ENCODE measurements at places on chromosomes 7 and 10.

- no peak for DNase-seq
Observed at GRCh38 chr7:64889686-64890162, 13.3 kb upstream of the ZNF273 start.

DNA sequence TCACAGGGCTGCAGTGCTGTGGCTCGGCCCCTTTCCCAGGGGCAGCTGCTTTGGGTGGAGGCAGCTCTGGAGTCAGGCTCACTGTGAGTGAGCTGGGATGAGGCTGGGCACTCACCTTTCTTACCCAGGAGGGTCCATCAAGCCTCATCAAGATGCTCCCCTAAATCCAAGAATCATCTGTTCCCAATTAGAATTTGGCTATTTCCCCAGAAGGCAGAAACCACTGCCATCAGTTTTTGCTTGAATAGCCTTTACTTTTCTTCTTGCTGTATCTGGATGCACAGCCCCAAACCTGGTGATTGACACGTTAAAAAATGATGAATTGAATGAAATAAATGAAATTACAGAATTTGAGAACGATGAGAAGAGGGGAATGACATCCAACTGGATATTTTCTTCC, 74.3 kb upstream of the LYZL1 start:
- DNase-seq, result no peak

GRCh38 chr10:21518641-21519396, 6.7 kb downstream of the SKIDA1 start:
- DNase-seq, result no peak

DNA sequence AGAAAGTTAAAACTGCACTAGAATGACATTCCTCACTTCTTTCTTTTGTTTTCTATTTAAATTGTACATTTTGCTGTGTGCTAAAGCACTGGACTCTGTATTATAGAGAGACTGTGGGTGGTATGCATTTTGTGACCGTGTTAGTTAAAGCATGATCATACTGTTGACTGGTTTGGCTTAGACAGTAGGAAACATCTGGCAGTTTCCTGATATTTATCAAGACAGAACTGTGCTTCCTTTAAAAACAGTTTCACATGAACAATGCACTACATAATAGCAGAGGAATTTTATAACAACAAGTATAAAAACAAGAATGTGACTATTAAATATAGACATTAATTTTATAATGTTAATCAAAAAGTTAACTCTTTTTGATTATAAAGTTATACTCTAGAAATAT, 23.1 kb downstream of the GNG11 start:
- no peak for DNase-seq

DNA sequence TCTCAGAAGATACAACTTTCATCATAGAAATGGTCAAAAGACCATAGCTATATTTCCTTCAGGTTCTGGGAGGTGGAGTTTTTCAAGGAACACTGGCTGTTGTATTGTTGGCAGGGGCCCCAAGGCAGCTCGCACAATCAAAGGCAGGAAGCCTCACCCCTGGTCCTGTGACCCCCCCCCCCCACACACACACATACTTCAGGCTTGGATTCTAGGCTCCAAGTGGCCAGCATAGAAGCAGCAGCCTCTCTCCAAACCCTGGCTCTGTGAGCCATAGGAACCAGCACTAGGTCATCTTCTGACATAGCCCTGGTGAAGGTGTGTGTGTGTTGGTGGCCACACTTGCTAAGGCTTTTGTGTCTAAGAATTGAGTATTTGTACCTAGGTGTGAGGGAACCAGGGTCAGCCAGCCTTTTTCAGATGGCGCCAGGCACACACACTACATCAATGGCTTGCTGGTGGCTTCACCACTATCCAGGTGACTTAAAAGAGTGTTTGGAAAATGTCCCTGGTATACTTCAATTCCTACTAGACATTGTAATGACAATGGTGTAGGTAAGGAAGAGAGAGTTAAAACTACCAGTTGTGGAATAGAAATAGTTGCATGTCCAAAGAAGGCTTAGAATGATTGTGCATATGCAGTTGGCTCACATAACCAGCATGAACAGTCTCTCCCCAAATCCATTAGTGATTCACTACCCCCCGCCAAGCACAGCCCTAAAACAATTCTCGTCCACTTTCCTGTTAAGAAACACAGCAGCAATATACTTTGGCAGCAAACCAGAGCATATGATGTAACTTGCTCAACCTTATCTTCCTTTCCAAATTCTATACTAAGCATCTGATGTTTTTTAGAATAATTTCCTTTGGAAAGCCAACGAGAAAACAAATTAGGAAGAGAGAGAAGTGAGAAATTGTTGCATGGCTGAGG, 91.3 kb downstream of the AVL9 start:
- DNase-seq, result no peak

DNA sequence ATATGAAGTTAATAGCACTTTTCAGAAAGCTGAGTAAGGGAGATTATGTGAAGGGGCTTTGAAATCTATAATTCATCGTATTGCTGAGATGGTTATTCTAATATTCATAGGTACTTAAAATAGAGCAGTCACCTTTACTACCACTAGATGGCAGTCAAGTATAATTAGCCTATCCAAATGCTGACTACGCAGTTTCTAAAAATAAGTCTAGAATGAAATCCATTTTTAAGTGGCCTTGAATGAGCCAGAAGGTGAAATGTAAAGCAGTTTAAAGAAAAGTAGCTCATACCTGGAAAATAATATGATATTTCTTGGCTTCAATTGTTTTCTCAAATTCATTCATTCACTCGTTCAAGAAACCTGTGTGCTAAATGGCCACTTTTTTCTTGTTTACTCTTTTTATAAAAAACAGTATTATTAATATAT, 1277.1 kb downstream of the GATA3 start:
- no peak for DNase-seq

DNA sequence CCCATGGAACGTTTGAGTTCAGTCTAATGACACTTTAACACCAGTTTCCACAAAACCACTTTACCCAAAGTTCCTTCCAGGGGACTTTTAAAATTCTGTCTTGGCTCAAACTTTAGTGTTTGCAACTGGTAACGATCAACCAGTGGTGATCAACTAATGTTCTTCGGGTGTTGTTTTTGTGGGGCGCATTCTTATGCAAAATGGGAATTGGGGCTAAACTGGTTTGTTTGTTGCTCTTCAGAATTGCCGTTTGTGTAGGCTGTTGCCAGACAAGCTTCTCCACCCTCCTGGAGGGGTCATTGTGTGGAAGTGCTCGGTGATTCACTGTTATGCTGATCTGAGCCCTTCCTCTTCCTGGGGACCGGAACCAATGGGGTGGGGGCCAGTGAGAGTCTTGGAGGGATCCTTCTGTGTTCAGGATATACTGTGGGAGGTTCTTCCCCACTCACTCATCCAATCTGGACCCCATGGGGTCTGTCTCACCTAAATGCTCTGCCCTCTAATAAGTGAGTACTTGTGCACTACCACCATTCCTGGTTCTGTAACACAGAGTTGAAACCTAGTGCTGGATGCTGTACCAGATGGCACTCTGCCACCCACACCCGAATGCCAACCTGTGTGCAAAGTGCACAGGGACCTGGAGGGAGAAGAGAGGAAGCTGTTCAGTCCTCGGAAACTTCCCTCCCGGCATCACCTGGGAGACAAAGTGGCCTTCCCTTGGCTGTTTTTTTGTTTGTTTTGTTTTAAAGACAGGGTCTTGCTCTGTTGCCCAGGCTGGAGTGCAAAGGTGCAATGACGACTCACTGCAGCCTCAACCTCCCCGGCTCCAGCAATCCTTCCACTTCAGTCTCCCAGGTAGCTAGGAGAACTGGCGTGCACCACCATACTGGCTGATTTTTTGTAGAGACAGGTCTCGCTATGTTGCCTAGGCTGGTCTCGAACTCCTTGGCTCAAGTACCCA, 2.1 kb downstream of the NFE2L3 start:
- DNase-seq, result no peak

All from activated CD4-positive, alpha-beta T cell treated with anti-CD3 and anti-CD28 coated beads for 1 hour (primary cell).